ENCODE measurements at places on chromosomes 3 and 15.

GRCh38 chr3:134374791-134375581, 739 bp upstream of the AMOTL2 start:
- no peak for DNase-seq

GRCh38 chr3:183099838-183100204, 525 bp upstream of the MCCC1 start:
- no peak for DNase-seq

- no peak for DNase-seq
Measured at GRCh38 chr15:99592145-99592791, 26.5 kb downstream of the MEF2A start.

DNA sequence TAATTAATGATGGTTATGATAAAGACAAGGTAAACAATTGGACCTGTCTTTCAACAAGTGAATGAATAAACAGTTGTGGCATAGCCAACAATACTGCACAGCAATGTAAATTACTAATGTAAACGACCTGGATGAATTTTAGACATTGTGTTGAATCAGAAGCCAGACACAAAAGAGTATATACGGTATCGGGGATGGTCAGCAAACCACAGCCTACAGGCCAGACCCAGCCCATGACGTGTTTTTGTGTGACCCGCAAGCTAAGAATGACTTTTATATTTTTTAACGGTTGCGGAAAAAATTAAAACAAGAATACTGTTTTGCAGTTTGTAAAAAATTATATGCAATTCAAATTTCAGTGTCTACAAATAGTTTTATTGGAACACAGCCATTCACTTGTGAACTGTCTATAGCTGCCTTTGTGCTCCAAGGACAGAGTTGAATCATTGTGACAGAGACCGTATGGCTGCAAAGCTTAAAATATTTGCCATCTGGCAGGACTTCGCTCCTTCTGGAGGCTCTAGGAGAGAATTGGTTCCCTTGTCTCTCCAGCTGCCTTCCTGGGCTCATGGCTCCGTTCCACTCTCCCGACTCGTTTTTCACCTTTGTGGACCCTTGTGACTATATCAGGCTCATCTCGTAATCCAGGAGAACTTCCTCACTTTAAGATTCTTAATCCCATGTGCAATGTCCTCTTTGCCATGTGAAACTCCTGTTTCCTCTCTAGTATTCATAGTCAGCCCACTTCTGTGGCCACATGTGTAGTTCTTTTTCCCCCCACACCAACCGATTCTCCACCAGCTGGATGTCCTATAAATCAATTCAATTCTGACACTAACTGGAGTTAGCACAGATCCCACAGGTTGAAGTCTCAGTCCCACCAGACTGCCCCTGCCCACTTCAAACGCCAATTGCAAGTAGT, 72.7 kb downstream of the CMTM8 start:
- DNase-seq: no peak

DNA sequence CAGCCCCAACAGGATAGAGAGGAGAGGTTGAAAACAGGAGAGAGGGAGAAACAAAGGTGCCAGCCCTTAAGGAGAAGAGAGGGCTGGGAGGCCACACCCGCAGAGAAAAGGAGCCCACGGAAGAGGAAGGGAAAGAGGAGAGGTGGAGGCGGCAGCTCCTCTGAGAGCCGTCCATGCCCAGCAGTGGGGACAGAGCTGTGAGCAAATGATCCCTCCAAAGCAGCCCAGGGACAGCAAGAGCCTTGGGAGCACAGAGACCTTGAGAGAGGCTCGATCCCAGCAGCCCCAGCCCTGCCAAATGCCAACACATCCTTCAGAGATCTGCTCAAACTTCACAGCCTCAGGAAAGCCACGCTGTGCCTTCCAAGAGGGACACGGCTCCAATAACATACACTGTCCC, 66.7 kb upstream of the CORO2B start:
- DNase-seq: no peak

- DNase-seq: no peak
Measured at GRCh38 chr15:64014995-64015394, 31.3 kb downstream of the DAPK2 start.

DNA sequence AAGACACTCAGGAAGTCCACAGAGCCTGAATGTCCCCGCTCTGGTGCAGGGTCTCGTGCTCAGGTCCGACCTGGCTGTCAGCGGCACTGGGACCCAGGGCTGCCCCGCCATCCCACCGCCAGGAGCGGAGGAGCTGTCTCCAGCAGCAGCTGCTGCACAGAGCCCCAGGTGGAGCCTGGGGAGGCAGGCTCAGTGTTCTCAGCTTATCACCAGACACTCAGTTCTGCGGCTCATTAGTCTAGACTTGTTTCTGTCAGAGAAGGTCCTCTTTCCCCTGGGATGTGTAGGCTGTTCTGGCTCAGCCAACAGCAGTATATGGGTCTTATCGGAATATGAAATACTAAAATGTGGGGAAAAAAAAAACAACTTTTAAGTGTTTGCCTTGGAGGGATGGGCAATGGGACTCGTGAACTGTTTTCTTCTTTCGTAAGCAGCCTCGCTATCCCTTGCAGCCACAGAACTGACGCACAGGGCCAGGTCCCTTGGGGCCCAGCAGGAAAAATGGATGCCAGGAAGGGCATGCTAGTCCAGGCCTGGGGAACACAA, 75.9 kb downstream of the KLF13 start:
- no peak for DNase-seq

GRCh38 chr15:99019558-99020540, 12.3 kb upstream of the PGPEP1L start:
- no peak for DNase-seq

- no peak for DNase-seq
Measured at GRCh38 chr15:60118146-60118545, 114.0 kb downstream of the FOXB1 start.

- DNase-seq: no peak
Measured at GRCh38 chr3:294096-294495, 97.5 kb downstream of the CHL1 start.

DNA sequence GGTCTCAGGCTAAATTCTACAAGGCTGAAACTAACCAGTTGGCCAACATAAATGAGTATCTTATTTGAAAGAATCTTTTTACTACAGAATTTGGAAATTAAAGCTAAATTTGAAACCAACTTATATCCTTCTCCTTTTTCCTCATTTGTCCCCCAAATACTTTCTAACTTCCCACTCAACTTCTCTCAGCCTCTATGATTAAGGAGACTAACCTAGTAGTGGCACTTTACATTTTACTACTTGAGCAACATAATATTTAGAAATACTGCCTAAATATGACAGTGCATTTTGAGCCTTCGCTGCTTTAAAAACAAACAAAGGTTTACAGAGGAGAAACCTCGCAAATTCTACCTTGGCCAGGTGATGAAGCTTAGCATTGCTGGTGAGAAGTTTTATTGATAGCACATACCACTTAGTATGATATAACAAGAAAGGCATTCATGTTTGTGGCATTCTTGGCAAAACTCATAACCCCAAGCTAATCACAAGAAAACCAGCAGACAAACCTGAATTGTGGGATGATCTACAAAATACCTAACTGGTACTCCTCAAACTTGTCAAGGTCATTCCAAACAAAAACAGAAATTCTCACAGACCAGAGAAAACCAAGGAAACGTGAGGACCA, 432.1 kb upstream of the CFAP20DC start:
- DNase-seq: no peak

- no peak for DNase-seq
Measured at GRCh38 chr3:119405315-119405714, 58.1 kb downstream of the TMEM39A start.

DNA sequence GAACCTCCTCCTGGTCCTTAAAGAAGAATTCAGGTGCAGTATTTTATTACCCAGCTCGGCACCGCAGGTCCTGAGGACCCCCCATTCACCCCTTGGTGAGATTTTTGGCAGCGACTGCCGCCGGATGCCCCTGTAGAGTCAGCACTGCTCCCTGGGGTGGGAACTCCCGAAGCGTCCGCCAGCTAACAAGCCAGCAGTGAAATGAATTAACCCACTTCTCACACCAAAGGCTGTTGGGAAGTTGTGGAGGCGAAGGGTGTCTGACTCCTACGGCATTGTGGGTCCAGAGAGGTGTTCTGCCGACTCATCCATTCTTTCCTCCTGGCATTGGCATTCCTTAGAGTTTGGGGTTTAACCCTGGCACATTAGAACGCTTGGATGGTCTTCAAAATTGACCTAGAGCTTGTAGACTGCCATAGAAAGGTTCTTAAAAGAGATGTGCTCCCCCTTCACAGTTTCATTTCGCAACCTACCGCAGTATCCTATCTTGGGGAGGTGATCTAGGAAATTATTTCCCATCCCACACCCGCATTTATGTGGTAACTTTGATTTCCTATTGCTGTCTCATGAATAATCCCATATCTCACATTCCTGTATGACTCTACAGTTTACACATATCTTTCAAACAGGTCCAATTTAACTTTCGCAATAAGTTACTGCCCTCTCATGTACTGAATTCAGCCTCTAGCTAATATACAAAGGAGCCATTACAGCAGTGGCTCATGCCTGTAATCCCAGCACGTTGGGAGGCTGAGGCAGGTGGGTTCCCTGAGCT, 879 bp upstream of the EIF5A2 start:
- no peak for DNase-seq

- DNase-seq: no peak
Measured at GRCh38 chr15:41513506-41514227, at the start of gene LTK. Gene LTK (minus strand): TSS chr15:41513827. CDS start chr15:41513709, 118 bp downstream.

DNA sequence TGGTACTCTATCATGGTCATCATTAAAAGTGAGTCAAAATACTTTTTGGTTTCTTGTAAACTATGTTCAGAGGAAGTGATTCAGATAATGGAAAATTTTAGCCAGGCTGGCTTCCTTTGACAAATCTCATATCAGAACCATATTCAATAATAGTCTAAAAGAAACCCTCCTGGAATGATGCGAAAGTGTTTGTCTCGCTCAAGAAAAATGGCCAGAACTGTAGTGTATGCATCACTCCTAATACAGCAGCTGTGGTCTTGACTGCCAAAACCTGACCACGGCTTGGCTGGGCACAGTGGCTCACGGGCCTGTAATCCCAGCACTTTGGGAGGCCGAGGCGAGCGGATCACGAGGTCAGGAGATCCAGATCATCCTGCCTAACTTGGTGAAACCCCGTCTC, 35.6 kb upstream of the KCNMB2 start:
- DNase-seq: no peak

GRCh38 chr3:53581671-53582070, 87.3 kb downstream of the CACNA1D start:
- DNase-seq: no peak
